ENCODE measurements at places on chromosomes 4 and X.

DNA sequence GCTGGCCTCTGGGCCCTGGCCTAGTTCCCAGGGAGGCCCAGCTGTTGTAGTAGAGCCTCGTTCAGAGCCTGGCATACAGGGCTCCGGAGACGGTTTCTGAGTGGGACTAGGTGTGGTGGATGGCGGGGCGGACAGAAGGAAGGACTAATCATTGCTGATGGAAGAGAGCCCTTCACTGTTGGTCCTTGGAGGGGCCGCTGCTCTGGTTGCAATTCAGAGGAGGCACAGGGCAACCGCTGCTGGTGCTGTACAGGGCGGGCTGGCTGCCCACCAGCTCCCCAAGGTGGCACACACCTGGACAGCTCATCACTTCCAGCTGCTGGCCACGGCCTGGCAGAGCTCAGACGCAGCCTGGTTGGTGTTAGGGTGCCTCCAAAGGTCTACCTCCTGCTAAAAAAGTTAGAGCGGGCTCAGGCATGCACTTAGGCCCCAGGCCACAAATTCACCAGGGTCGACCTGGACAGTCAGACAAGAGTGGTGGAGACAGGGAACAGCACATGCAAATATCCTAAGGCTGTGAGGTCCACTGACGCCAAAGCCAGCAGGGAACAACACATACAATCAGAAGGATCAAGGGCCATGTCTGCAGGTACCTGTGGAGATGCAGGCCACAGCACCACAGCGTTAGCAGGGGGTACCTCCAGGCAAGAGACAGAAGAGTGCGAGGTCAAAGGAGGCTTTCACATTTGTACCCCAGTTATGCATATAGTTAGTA is 7.5 kb upstream of the RNF4 start:
- DNase-seq: no peak

- no peak for DNase-seq
These were observed 190.4 kb downstream of the GABRB1 start for GRCh38 chr4:47221721-47222120.

DNA sequence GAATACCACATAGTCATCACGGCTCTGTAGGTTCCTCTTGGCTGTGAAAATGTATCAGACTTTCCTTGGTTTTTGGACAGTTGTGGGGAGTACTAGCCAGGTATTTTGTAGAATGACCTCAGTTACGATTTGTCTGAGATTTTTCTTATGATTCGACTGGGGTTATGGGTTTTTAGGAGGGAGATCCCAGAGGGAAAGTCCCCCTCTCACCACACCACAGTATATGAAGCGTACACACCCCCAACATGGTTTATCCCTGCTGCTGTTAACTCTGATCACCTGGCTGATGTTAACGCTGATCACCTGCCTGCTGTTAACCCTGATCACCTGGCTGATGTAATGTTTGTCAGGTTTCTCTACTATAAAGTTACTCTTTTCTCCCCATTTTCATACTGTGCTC is 72.6 kb downstream of the ANAPC4 start:
- no peak for DNase-seq

GRCh38 chr4:122007016-122007415 is 55.2 kb upstream of the TRPC3 start:
- DNase-seq: no peak

- no peak for DNase-seq
These were observed 16.8 kb upstream of the EPGN start for GRCh38 chr4:74291471-74291870.

GRCh38 chr4:138910914-138911336 is 104.7 kb upstream of the NOCT start:
- peak; percentile 65 for DNase-seq

DNA sequence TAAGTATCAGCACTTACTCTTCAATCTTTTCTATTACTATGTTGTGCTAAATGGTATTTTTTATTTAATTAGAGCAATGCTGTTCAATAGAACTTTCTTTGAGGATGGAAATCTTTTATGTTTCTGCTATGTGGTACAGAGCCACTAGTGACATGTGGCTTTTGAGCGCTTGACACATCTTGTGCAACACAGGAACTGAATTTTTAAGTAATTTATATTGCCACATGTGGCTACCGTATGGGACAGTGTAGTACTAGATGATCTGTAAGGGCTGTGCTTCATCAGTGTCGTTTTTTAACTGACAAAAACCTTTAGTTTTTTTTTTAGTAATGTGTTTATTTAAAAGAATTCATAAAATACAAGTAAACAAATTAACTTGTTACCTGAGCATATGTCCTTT is 22.4 kb downstream of the HPRT1 start:
- no peak for DNase-seq

- no peak for DNase-seq
These were observed 31.0 kb downstream of the PAGE1 start for GRCh38 chrX:49664824-49665223.

- DNase-seq: no peak
These were observed 181.8 kb downstream of the USP46 start for GRCh38 chr4:52477191-52477780.

DNA sequence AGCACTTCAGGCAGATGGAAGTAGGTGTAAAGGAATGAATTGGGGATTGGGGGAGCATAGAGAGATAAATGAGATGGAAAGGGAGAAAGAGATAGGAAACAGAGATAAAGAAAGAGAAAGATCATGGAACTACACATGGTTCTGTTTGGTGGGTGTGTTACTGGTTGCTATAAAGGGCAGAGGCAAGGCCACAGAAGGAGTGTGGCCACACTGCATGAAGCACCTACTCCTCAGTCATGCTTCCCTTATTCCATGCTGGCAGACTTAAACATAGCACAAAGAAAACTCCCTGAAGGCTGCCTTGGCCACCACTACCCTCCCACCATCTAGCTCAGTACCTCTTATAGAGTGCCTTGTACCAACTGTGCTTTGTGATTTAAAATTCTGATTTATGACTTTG is 56.9 kb downstream of the OPHN1 start:
- DNase-seq: no peak

DNA sequence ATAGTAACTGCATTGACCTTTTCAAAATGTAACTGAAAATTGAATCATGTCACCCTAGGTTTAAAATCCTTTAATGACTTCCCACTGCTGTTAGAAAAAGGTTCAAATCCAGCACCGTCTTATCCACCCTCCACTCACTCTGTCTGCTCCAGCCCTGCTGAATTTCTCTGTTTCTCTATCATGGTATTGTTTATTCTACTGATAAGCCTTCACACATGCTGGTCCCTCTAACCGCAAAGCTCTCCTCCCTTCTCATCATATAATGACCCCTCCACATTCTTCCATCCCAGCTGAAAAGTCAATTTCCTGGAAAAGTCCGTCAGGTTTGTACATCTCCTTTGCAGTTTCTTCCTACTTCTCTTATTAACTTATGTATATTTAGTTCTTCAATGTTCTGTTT is 389.2 kb upstream of the F9 start:
- no peak for DNase-seq

- DNase-seq: no peak
These were observed 57.8 kb upstream of the ADGRA3 start for GRCh38 chr4:22573641-22574040.

DNA sequence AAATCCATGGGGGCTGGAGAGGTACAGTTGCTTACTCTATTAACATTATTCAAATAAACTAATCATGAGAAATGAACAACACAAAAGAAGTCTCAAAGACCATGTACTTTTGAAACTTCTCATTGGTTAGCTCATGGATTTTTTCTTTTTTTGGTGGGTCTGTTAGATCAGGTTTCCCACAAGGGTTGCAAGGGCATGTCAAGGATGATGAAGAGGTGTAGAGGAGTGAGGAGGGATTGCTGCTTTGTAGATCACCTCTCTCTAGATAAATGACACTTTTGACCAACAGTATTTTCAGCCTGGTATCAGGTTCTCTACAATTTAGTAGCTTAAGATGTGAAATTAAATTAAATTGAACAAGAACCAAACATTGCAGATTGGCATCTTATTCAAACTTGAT is 417.9 kb upstream of the AGA start:
- no peak for DNase-seq

DNA sequence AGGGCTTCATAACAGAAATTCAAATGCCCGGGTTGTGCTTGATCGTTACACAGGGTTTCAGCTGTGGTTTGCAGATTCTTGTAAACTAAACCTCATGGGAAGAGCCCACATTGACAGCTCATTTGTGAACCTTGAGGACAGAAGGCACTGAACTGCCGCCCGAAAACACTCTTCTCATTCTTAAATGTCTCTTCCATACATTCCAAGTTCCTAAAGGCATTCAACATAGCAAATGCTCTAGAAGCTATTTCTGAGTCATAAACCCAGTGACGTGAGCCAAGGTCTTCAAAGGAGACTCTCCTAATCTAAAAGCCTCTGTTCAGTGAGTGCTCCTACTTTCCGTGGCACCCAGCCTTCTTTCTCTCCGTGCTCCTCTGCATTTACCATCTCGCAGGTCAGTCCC is 737.8 kb upstream of the FRG1 start:
- no peak for DNase-seq

DNA sequence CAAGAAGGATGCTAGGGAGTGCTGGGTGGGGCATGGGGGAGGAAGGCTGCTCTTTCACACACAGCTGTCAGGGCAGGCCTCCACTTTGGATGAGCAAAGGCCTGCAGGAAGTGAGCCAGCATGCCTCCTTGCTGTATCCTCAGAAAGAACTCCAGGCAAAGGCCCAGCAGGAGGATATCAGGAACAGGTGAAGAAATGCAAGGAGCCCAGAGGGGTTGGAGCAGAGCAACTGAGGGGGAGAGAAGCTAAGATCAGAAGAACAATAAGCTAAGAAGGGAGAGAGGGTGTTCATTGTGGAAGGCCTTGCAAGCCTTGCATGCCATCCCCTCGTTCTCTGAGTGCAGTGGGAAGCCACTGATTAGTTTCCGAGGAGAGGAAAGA is 115.1 kb downstream of the CAMK2D start:
- no peak for DNase-seq

- no peak for DNase-seq
These were observed 27.1 kb downstream of the FHIP1A start for GRCh38 chr4:151436093-151436518.

GRCh38 chrX:40885989-40886388 is 150.6 kb upstream of the MED14 start:
- DNase-seq: no peak

GRCh38 chr4:185003596-185004351 is 14.5 kb upstream of the HELT start:
- no peak for DNase-seq

GRCh38 chrX:107715331-107716117 is 60.1 kb downstream of the TSC22D3 start:
- DNase-seq: no peak

DNA sequence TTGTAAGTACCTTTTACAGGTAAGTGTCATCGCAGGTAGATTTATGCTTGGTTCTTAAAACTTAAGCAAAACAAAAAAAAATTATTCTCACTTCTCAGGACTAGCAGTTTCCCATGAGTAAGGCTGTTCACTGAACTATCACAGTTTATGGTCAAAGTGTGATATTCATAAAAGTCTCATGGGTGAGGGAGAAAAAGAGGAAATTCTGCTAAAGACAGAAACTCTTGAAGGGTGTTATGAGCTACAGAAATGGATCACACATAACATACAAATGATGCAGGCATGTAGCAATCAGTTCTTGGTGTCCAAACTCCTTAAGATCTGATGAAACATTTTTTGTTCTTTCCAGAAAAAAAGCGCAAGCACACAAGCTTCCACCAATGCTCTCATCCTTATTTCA is 8.5 kb downstream of the RAB9A start:
- DNase-seq: no peak

- DNase-seq: no peak
These were observed 6.9 kb upstream of the BEX3 start for GRCh38 chrX:103369479-103369878.

DNA sequence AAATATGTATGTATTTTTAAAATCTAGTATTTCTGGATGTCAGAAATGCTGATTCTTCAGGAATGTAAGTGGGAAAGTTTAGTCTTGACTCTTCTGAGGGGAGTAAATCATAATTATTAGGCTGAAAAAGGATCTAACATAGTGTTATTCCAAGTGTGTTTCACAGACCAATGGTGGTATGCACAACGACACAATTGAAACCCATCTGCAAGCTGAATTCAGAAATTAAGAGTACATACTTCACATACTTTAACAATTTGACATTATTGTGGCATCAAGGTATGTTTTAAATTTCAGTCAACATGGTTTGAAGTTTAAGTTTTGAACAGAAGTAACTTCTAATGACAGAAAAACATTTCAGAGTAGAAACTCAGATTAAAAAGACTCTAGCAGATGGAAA is 236.7 kb downstream of the SLC7A11 start:
- no peak for DNase-seq

DNA sequence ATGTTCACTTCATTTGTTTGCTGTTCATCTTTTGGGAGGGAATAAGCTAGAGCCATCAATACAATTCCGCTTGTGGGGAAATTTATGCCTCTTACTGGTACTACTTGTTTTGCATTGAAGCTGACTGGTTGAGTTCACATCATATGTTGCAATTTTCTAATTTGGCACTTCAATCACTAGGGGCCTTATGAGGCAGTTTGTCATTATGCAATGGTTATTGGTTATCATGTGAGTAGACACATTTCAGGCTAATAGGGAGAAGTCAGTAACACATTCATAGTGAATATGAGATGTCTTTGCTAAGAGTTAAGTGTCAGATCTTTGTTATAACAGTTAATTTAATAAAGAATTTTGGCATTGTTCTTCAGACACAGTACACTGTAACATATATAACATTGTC is 5.0 kb downstream of the RPL36A start:
- no peak for DNase-seq

GRCh38 chrX:14802943-14803710 is 69.7 kb downstream of the FANCB start:
- DNase-seq: no peak

DNA sequence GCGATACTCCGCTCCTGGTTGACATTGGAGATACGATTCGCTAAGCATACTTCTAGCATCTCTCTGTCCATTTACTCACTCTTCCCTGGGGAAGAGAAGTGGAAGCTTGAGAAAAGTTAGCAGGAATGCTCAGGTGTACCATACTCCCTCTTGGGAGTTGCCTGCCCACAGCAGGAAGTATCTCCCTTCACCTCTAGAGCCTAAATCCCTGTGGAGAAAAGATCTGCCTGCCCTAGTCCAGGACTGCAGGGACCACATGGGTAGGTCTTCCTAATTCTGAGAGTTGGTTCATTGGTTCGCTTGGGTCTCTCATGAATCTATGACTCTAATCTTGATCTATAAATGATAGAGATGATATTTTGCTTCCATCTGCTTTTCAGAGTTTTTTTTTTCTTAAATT is 26.3 kb upstream of the MAPK10 start:
- DNase-seq: no peak
